ENCODE measurements at places on chromosomes 2 and 18.

DNA sequence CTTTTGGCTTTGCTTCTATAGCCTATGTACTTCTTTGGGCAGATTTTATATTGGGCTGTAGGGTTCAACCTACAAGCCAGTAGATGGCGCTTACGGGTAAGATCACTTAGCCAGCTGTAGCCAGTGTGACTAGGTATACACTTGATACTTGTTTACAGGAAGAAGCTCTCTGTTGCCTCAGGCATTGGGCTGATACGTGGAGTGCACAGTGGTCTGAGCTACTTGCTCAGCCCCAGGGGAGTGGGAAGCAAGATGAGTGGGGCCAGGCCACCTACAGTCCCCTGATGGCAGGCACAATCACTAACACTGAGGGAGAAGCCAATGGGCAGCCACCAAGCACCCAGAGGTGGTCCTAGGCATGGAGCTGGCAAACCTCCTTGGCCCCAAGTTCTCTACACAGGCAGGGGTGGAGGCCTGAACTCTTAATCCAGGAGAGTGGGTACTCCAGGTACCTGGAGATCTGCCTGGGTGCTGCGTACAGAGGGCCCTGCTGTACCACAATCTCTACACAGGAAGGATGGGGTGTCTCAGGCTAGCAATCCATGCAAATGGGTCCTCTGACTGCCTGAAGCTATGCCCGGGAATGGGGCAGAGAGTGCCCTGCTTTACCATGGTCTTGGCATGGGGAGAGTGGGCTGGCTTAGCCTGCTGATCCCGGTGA is 122.2 kb downstream of the NCOA1 start:
- peak; percentile 44 for DNase-seq

DNA sequence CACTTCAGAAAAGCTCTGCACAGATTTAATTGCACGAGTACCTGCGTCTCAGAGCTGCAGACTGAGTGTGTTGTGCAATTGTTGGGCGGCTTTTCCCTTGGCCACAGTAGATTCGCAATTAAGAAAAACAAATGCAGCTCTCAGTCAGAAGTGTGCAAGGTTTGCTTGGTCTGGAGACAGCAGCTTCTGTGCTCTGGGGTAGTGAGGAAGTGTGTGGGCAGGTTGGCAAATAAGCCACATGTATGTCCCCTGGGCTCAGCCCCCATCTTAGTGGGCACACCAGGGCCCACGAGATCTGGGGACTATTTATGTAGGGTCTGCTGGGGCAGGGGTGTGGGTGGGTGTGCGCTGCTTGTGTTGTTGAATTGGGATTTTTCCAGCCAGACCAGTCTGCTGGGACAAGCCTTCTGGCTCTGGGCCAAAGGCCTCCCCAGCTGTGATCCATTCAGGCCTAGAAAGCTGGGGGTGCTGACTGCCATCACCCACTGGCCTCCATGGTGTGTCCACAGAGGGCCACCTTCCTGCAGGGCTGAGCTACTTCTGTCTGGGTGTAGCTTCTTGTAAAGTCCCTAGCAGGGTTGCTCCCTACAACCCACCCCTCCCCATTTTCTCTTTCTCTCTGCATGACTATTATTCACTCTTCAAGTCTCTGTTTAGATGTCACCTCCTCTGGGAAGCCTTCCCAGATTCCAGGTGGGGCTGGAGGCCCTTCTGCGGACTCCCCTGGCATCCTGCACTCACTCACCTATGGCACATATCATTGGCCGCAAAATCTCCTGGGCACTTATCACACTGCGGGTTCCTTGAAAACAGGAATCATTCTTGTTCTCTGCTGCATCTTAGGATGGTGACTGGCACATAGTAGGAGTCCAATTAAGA is 67.8 kb downstream of the ODC1 start:
- DNase-seq: no peak

GRCh38 chr18:13217466-13217961 is 1.0 kb upstream of the LDLRAD4 start:
- DNase-seq: peak; percentile 40

DNA sequence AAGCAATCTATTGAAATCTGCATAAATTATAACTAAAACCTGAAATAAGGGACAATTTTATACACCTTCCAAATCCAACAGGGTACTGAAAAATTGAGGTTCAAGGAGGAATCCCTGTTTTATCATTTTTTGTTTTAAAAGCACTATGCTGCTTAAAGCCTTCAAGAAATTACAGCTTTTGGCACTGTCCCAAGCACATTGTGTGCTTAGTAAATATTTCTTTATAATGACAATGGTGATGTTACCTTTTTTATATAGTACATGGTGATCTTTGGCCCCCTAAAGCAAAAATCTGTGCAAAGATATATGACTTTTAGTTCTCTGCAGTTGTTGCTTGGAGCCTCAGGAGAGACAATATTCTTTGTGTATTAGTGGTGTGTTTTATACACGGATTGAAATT is 71.6 kb upstream of the EFEMP1 start:
- DNase-seq: no peak

- no peak for DNase-seq
Observed at GRCh38 chr18:8177330-8178016, 431.8 kb upstream of the RAB12 start.

DNA sequence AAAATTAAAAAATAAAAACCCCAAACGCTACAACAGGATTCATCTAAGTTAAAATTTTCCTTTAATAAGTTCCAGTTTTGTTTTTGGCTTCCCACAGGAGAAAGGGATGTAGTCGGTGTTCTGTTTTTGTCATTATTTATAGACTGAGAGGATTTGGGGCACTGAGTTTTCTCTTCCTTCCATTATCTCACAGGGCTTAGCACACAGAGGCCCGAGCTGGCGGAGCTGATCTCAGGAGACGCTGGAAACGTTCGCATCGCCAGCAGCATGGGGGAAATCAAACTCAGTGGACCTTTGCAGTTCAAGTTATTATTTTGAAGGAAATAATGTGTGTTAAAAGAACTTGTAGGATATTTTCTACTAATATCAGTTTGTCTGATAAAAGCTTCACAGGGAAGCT is 669.7 kb upstream of the SALL3 start:
- DNase-seq: no peak

DNA sequence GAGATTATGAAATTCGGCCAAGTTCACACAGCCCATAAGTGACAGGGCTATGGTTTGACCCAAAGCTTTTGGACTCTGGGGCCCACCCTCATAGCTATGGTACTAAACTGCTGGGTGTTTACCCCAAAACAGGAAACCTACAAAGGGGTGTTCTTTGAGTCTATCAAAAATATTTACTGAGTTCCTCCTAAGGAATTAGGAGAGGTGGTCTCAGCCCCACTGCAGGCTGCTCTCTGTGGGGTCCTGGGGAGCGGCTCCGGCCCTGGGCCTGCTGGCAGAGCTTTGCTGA is 45.5 kb downstream of the SDC1 start:
- DNase-seq: no peak

GRCh38 chr2:44618251-44619023 is 256.7 kb downstream of the CAMKMT start:
- DNase-seq: no peak

- DNase-seq: peak; percentile 33
Observed at GRCh38 chr2:36798724-36799123, 102.2 kb downstream of the VIT start.

GRCh38 chr2:75292826-75293225 is 93.5 kb upstream of the TACR1 start:
- DNase-seq: no peak

DNA sequence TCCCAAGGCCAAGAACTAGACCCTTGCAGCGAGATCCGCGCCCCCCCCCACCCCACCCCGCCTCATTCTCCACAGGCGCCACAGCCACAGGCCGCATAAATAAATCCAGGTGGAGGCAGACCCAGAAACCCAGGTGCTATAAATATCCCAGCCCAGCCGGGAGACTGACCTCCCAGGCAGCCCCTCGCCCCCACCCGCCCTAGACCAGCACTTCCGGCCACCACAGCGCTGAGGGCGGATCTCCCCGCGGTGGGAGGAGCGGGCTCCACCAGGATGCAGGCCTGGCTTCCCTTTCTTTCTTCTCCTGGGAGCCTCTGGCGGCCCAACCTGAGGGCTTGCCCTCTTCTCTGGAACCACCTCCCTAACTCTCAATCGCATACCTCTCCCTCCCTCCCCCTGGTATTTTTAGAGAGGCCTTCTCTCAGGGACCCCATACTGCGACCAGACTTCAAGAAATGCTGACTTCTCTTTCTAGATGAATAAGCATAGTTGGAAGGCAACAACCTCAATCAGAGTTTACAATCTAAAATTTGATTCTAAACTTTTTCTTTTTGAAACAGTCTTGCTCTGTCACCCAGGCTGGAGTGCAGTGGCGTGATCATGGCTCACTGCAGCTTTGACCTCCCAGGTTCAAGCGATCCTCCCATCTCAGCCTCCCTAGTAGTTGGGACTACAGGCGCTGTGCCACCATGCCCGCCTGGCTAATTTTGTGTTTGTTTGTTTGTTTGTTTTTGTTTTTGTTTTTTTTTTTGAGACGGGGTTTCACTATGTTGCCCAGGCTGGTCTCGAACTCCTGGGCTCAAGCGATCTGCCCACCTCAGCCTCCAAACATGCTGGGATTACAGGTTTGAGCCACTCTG is 55.0 kb downstream of the PKDCC start:
- DNase-seq: no peak

- no peak for DNase-seq
Observed at GRCh38 chr2:58899692-58900091, 658.6 kb upstream of the FANCL start.

Measured in CD4-positive, alpha-beta T cell treated with Interleukin-2 at 100 ng/mL for 4 hours (primary cell).